ENCODE measurements at places on chromosomes 1 and 21. TPM values are rescaled to one million over a fixed set of nuclear protein-coding genes. Genes with fewer than 3 reads are reported as not detected.

IBA57 gene
- polyA plus RNA-seq = 5.4 TPM

PROX1 gene
- not detected for polyA plus RNA-seq

CLDN8 gene
- polyA plus RNA-seq = not detected

DTL gene
- 0.23 TPM for polyA plus RNA-seq

TTC4 gene
- polyA plus RNA-seq = 23.8 TPM

ZBTB8OS gene
- 76.7 TPM for polyA plus RNA-seq

NFASC gene
- not detected for polyA plus RNA-seq

EVA1C gene
- polyA plus RNA-seq = 25.8 TPM

FAM163A gene
- not detected for polyA plus RNA-seq

RBM11 gene
- 2.2 TPM for polyA plus RNA-seq

COL18A1 gene
- polyA plus RNA-seq = 4.7 TPM

S100B gene
- polyA plus RNA-seq = 24.1 TPM

BCAN gene
- not detected for polyA plus RNA-seq

TNFRSF4 gene
- polyA plus RNA-seq = 1.9 TPM

SHISAL2A gene
- 11.3 TPM for polyA plus RNA-seq

TFAP2E gene
- 0.41 TPM for polyA plus RNA-seq

PGLYRP3 gene
- not detected for polyA plus RNA-seq

SMCP gene
- not detected for polyA plus RNA-seq

UBQLN4 gene
- 15.6 TPM for polyA plus RNA-seq

FAM110D gene
- polyA plus RNA-seq = not detected

WNT4 gene
- polyA plus RNA-seq = 0.08 TPM

GUCA2A gene
- polyA plus RNA-seq = not detected

NR5A2 gene
- not detected for polyA plus RNA-seq

COL9A2 gene
- polyA plus RNA-seq = 0.68 TPM

CRP gene
- not detected for polyA plus RNA-seq

PPT1 gene
- 138 TPM for polyA plus RNA-seq

FCRL3 gene
- 86.8 TPM for polyA plus RNA-seq

HEYL gene
- polyA plus RNA-seq = not detected

OR10Z1 gene
- not detected for polyA plus RNA-seq

C1orf185 gene
- not detected for polyA plus RNA-seq

TEX50 gene
- polyA plus RNA-seq = not detected

C8A gene
- polyA plus RNA-seq = not detected

CELA2B gene
- polyA plus RNA-seq = not detected

CFHR3 gene
- polyA plus RNA-seq = not detected

MX2 gene
- polyA plus RNA-seq = 37.2 TPM

DMAP1 gene
- 45.5 TPM for polyA plus RNA-seq

PTGS2 gene
- polyA plus RNA-seq = not detected

RGS8 gene
- not detected for polyA plus RNA-seq

RAB3B gene
- 0.01 TPM for polyA plus RNA-seq

KIF2C gene
- 0.61 TPM for polyA plus RNA-seq

CHODL gene
- 0.59 TPM for polyA plus RNA-seq

DMBX1 gene
- not detected for polyA plus RNA-seq

F13B gene
- polyA plus RNA-seq = not detected

ATP1A1 gene
- polyA plus RNA-seq = 58.0 TPM

KCNA3 gene
- 94.0 TPM for polyA plus RNA-seq

CLCA2 gene
- not detected for polyA plus RNA-seq

S100A7A gene
- not detected for polyA plus RNA-seq

FNBP1L gene
- polyA plus RNA-seq = 0.17 TPM

DCST2 gene
- polyA plus RNA-seq = not detected

INSRR gene
- not detected for polyA plus RNA-seq

PRKACB gene
- polyA plus RNA-seq = 97.5 TPM

SMPDL3B gene
- polyA plus RNA-seq = not detected

DSCAM gene
- not detected for polyA plus RNA-seq

IFI44 gene
- polyA plus RNA-seq = 29.8 TPM

S100A7 gene
- not detected for polyA plus RNA-seq
